Glomerular endothelial cell (primary cell): ENCODE measurements at places on chromosomes 3 and 15.

- no peak for DNase-seq
Measured at GRCh38 chr3:130961458-130961857, 65.2 kb downstream of the ASTE1 start.

DNA sequence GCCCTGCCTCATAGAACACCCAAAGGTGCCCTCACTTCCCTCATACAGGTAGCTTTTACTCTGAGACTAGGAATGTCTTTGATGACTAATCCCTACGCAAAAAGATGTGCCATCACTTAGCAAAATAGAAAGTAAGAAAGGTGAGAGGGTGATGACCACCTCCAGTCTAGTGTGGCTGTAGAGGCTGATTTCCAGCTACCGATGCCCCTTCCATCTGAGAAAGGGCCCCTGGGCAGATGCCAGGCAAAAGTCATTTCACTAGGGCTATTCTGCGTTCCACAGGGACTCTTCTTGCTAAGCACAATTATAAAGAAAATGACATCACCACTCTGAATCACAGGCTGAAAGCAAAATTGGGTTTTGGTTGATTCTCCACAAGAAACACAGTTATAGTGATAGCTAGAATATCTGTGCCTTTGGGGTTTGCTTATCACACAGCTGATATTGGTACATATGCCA is 77.4 kb downstream of the RBPMS2 start:
- DNase-seq, result no peak

- no peak for DNase-seq
Measured at GRCh38 chr3:71294919-71295318, 288.6 kb downstream of the FOXP1 start.

GRCh38 chr3:193556841-193557240 is 2.1 kb upstream of the ATP13A4 start:
- DNase-seq, result no peak

DNA sequence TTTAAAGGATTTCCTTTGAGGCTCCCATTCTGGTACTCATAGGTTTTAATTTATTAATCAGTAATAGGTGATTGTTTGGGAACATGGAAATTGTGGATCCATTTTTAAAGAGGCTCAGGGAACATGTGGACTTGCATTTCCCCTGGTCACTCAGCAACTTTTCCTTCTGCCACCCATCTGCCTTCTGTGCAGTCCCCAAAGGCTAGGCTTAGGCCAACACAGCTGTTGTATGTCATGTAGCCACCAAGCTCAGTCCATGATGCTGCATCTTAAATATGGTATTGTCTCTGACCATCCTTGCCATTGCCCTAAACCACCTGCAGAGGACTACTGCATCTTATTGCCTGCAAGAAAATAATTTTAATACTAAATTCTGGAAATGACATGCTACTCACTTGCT is 416.7 kb upstream of the SEMA6D start:
- no peak for DNase-seq
